ENCODE measurements at places on chromosomes 4 and X.

- DNase-seq = no peak
These were observed 5.8 kb upstream of the TET2 start for GRCh38 chr4:105140684-105141490.

DNA sequence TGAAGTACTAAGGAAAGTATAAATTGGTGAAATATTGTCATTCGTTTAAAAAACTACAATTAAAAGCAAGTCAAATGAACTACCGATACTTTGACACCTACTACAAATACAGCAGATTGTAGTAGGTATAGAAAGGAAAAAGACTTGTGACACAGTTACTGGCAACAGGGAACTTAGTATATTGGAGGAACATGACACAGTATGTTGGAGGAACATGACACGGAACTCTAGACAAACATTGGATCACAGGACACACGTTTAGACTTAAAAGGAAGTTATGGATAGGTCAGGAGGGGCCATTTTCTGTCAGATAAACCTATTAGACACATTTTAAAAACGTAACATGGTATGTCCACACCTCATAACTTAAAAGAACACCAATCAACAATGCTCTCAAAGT, 132.5 kb downstream of the APBB2 start:
- DNase-seq = no peak

DNA sequence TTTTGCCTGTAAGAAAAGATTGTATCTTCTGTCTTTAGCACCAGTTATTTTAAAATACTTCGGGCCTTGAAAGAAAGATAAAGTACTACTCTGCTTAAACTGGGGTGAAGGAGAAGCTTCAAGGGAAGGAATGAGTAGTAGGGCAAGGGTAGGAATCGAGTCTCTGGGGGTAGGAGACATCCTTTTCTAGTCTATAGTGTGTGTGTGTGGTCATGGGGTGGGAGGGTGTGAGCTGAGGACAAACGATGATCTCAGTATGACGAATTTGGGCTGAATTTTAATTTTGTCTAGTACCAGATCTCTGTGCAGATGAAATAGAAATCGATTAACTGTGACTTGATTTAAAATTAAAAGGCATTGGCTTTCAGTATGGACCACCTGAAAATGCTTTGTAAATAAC, 3.3 kb upstream of the MYOZ2 start:
- DNase-seq = no peak

GRCh38 chr4:72314869-72315268, 254.2 kb downstream of the ADAMTS3 start:
- peak; percentile 91 for DNase-seq

- DNase-seq = no peak
These were observed 6.4 kb downstream of the CXCL3 start for GRCh38 chr4:74032064-74032463.

DNA sequence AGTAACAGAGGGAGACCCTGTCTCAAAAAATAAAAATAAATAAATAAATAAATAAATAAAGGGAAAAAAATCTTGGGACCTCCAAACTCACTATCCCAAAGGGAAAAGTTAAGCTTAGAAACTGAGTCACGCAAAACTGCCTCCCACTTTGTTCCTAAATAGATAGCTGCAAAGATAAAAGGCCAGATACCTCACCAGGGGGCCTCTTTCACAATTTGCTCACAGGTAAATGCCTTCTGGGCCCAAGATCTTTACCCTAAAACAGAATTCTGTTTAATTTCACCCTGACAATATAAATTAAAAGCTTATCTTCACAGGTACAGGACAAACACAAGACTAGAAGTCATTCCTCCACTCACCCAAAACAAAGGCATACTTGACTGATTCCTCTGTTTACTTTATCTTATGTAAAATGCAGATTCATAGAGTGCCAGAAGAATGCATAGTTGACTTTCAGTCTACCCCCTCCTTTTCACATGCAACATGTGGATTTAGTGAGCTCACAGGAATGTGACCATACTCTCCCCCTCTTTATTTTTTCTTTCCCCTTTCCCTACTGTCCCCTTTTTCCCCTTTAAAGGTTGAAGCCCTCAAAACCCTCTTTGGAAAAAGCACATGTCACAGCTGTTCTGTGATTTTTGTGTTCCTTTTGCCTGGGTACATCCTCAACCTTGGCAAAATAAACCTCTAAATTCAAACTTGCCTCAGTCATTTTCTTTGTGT, 23.4 kb downstream of the ELF2 start:
- no peak for DNase-seq

- no peak for DNase-seq
These were observed 47.1 kb downstream of the PPP2R2C start for GRCh38 chr4:6425336-6425735.

DNA sequence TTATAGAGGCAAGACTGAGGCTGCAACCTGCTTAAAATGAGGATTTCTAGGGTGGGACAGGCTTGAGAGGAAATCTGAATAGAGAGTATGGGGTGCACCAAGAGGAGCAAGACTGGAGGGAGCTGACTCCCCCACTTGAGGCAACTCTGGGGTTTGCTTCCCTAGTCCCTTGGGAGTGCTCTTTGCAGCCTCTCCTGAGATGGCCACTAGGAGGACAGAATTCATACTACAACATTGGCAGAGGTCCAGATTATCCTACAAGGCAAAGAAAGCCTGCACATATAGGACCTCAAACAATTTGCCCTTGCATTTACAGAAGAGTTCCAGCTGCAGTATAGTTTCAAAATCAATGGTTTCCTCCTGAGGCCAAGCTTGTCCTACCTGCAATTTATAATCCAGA, 830.9 kb downstream of the TECRL start:
- no peak for DNase-seq

- DNase-seq = no peak
These were observed 395.8 kb downstream of the GASK1B start for GRCh38 chr4:157776930-157777528.

DNA sequence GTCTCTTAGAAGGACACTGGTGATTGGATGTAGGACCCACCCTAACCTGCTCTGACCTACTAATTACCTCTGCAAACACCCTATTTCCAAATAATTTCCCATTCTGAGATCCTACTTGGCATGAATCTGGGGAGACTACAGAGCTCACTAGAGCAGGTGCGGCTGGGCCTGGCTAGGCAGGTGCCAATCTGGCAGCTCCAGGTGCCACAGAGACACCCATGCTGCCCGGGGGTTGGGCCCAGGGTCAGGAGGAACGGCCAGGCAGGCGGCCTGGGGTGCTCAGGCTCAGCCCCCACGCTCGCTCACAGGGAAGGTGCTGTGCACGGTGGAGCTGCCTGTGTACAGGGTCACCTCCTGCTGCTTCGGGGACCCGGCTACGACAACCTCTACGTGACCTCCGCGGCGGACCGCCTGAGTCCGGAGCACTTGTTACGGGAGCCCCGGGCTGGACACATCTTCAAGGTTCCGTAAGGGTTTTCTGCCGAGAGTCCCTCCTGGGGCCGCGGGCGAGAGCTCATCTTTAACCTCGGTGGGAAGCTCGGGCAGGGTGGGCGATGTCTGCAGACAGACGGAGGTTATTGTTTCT, 26.5 kb upstream of the PLCXD1 start:
- no peak for DNase-seq

DNA sequence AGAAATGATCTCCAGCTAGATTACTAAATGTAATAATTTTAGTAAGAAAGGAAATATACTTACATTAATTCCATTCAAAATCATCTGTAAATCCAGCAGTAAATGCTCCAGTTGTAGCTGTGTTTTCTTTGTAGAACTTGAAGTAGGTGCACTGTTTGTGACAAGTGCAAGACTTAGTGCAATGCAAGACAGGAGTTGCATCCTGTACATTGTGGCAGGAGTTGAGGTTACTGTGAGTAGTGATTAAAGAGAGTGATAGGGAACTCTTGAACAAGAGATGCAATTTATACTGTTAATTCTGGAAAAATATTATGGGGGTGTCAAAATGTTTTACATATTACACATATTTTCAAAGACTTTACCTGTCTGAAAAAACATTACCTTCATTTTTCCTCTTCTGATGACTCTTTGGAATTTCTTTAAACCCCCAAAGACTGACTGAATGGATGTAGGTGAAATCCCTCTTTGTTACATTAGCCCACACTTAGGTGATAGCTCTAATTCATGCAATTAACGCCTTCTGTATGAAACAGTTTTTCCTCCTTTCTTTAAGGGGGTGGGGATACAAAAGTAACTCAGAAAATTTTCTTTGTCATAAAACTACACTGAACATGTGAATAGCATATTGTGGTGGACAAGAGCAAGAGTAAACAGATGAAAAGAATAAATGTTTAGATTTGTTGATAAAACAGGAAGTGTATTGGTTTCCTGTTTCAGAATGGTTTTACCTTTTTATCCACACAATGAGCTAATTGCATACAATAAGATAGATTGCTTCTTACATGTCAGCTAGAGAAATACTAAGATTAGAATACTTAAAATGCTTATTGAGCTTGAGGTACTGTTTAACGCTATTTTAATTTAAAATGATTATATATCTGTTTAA, at the start of gene IL2:
TSS of gene IL2 (minus strand) at position 495 of the 886 bp plus-strand sequence. CDS start at position 210, 285 bp downstream.
- no peak for DNase-seq

DNA sequence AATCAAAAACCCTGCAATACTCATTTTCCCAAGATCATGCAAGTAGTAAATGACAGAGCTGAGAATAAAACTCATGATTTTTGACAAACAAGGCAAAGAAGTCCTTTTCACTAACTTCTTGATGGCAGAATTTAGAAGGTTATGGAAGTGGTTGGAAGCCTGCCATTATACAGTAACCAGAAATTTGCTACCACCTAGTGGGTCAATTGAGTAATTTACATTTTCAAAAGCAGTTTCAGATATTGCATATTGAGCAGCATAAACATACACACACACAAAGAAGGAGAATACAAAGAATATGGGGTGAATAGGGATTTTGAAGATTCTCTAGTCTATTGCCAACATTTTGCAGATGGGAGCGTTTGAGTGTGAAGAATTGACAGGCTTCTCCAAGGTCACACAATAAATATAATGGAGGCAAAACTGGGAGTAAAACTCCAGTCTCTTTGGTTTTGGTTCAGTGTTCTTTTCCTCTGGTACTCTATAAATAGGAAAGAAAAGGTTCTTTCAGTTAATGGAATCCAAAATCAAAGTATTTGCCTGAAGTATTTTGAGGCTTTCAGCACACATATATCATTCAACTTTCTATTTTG, 70.2 kb downstream of the GC start:
- peak; percentile 72 for DNase-seq

- no peak for DNase-seq
These were observed 106.7 kb upstream of the DGKK start for GRCh38 chrX:50577326-50577725.

DNA sequence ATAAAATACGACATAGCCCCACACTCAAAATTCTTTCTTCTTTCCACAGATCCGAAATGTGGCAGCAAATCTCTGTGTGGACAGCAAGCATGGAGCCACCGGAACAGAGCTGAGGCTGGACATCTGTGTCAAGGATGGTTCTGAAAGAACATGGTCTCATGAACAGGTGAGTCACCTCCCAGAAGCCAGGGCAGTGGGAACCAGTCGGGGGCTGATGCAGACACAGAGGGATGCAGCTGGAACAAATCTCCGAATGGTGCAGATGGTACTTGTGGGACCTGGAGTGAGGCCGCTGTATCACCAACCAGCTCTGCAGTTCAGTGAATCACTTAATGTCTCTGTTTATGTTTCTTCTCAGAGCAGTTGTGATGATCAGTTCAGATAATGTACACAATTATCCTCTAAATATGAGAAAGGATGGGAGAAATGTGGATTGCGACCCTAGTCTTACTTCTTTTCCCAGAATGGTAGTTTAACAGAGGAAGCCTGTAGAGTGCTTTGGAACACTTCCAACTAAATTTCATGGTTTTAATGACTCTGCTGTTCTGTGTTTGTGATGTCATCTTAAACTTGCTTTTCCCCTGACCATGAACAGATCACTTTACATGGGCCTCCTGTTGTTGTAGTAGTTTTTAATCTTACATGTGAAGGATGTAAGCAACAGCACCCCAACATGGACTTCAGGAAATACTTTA, 159.3 kb upstream of the GALNT7 start:
- no peak for DNase-seq
